Fibroblast of skin of scalp (primary cell): ENCODE measurements at places on chromosomes 13 and 19.
A peak's percentile ranks its signal among the peaks of the same experiment; 100 is the strongest.

- DNase-seq, result peak; percentile 95
Measured at GRCh38 chr19:16338470-16339360, 14.1 kb downstream of the KLF2 start.

DNA sequence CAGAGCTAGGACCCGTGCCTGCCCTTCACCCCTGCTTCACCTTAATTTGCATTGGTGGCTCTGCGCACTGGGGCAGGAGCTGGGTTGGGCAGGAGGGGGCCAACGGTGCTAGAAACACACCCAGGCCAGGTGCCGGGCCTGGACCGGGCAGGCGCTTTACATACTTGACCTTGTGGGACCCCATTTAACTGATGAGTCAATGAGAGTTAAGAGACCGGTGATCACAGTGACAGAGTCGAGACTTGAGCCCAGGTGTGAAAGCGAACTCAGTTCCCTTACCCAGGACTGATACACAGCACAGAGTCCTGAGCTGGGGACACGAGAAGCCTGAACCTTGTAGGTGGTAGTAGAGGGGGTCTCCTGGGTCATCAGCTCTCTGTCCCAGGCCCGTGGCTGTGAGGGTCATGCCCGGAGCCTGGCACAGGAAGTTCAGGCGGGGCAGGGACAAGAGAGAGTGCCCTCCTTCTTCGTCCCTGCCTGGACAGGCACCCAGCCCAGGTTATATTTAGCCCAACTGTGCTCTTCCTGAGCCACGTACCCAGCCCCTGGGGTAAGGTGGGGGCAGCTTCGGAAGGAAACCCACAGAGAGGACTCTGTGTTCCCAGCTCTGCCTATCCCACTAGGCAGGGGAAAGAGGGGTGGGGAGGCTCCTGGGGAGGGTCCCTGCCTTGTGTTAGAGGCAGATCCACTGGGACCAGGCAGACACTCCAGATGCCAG lies 1.9 kb downstream of the PRX start:
- DNase-seq, result no peak

DNA sequence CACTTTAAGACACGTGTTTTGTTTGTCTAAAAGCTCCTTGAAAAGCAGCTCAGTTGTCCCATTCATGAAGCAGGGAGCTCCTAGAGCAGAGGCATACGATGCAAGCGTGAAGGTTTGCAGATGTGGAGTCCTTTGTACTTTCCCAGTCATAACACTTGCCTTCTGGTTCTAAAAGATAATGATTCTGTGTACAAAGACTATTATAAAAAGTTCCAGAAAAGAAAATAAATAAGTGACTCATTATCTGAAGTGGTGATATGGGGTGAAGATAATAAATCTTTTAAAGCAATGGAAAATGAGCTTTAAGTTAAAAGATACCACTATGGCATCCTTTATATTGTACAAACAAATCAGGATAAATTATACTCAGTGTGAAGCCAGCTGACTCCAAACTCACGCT lies 569.9 kb downstream of the MYO16 start:
- no peak for DNase-seq

GRCh38 chr13:64410276-64411053 lies 2819.7 kb downstream of the PCDH9 start:
- DNase-seq, result no peak

DNA sequence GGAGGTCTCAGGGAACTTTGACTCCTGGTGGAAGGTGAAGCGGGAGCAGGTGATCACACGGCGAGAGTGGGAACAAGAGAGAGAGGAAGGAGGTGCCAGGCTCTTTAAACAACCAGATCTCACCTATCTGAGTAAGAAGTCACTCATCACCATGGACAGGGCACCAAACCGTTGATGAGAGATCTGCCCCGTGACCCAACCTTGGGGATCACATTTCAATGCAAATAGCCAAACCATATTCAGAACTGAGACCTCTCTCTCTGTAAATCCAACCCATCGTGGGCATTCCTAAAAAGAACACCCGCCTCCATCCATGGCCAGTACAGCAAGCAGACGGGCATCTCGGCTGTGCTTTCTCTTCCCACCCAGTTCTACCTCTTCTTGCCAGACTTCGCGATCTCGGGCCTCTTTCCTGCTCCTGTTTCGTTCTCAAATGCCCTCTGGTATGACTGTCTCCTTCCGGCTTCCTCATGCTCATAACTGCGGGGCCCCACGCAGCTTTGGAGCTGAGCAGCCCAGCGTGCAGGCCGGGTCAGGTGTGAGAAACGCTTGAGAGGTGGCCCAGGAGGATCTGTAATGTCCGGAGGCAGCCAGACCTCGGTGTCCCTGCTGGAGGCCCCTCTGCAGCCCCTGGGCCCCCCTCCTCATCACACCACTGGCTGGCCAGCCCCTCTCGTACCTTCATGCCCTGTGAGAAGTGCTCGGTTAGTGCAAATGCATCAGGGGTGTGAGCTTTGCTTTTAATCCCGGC lies 97.0 kb upstream of the GPR183 start:
- DNase-seq, result no peak

DNA sequence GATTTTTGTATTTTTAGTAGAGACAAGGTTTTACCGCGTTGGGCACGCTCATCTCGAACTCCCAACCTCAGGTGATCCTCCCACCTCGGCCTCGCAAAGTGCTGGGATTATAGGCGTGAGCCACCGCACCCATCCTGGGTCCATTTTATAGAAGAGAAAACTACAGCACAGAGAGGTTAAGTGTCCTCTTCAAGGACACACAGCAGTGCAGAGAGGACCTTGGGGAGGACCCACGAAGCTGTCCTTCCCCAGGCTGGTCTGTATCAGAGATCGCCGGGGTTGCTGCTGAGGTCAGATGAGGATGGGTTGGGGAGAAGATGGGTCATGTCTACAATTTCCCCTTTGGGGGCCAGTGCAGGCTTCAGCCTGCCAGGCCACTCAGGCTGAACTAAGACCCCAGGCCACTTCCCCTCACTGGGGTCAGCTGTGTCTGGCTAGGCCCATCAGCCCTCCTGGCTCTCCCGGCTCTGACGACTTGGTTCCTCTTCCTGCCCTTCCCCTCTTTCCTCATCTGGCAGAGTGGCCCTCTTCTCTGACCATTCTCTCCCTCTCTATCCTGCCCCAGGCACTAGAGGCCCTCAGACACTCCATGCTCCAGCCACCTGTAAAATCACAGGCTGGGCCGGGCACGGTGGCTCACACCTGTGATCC lies 9.6 kb downstream of the MYO1F start:
- DNase-seq, result no peak

DNA sequence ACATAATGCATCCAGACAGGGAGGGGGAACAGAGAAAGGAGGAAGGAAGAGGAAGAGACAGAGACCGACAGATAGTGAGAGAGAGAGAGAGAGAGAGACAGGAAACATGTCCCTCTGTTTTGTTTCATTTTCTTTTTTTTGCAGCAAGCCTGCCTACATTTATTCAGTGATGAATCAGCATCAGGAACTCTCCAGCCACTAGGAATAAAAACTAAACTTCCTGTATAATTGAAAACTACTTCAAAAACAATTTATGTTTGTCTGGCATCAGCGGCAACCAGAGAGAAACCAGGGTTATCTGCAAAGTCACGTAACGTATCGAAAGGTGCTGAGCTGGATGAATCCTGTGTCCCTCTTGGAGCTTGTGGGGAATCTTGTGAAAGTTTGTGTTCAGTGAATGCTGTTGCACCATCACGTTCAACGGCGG lies 148.6 kb upstream of the SOX21 start:
- peak; percentile 23 for DNase-seq

- no peak for DNase-seq
Measured at GRCh38 chr13:65940720-65941119, 1289.4 kb downstream of the PCDH9 start.

DNA sequence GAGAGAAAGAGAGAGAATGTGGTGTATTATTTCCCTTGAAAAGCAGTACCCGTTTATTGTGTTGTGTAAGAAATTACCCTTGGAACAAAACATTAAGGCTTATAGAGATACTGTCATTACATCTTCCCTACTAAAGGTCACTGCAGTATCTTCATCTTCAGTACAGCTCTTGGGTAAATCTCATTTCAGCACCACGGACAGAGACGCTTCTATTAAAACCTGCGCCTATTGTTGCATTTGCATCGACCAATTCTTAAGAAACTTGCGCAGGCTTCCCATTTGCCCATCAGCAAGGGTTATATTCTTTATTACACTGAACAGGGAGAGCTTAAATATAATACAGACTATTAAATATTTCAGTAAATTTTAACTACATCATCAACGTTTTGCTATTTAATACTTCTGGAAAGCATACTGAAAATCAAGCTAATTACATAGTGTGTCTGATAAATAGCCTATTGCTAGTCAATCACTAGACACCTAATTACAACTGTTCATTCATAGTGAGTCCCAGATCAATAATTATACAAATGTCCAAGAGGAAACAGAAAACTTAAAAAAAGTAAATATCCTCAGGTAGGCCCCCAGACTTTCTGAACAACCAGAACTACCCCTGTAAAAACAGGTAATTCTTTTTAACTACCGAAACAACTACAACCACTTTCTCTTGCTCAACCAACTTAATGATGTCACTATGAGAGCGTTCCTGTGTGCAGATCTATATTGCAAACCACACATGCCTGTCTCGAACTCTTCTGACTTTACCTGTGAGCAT lies 350.6 kb downstream of the LIG4 start:
- peak; percentile 60 for DNase-seq

- DNase-seq, result no peak
Measured at GRCh38 chr19:43812688-43813087, 10.4 kb upstream of the LYPD5 start.

DNA sequence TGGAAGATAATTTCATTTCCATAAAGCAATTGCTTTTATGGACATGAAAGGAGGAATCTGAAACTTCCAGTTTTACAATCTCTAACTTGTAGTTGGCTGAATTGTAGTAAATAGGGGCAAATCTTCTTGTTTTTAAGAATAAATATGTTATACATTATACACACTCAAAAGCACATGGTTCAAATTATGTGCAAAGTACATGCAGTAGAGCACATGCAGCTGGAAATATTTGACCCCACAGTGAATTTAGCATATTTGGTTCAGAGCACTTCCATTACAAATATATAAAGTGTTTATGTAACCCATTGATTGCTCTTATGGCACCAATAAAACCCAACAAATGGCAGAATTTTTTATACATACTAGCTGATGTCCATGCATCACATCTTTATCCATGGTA lies 180.5 kb downstream of the IRS2 start:
- DNase-seq, result no peak

DNA sequence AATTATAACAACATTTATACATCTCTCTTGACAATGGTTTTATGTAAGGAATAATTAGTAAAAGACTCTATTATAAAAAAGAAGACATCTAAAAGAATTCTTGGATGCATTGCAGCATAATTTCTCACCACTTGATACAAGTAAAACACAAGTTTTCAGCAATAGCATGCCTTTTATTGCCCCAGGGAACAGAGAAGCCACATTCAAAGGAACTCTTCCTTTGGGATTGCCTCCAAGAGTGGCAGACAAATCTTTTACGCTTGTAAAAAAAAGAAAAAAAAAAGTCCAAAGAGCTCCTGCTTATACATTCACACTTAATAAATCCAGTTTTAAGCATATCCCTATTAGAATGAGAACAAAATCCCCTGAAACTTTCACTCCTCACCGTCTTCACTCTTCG lies 2357.8 kb upstream of the PCDH20 start:
- peak; percentile 15 for DNase-seq

DNA sequence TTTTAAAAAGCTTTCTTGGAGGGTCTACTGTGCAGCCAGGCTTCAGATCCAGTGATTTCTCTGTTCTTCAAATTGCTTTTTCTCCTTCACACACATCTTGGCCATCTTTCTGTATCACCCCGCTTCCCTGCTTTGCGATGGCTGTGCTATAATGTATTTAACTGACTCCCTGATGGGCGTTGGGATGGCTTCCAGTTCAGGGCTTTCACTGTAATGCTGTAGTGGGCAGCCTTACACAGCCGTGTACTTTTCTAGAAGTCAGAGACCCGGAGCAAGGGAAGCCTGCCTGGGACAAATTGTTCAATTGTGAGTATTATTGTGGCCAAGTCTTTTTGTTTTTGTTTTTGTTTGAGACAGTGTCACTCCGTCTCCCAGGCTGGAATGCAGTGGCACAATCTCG lies 19.4 kb upstream of the PAK4 start:
- no peak for DNase-seq

DNA sequence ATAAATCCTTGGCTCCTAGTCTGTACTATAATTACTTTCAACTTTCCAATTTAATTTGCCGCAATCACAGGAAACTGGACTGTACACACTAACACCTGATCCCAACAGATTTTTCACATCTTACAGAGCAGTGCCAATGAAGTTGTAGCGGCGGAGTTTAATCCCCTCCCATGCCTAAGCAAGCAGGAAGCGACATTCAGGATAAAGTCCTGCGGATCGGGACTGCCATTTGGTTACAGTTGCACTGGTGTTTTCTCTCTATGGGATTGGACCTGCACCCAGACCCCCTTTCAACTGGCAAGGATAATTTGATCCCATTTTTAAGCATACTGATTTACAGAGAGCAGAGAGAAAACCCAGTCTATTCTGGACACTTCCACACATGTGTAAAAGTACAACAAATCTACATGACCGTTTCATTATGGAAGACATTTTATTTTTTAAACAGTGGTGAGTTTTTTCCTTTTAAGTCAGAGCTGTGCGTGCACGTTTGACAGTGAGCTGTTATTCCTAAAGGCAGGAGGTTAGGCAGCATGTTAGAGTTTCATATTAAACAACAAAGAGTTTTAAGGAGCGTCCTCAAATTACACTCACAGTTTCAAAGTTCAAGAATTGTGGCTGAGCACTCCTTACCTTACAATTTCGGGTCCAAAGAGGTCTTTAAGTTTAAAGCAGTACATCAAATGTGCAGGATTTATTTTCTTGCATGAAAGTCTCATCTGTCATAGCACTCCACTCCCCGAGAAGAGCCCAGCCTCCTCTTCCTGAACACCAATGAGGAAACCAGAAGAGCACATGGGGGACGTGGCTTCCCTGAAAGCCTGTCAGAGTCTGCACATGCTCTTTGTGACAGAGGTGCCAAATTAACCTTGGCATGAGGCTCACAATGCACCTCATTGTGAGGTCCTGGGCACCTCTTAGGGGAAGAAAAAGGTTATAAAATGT lies 141.6 kb upstream of the RFC3 start:
- DNase-seq, result peak; percentile 49

GRCh38 chr19:7705387-7706187 lies 3.7 kb upstream of the FCER2 start:
- no peak for DNase-seq

DNA sequence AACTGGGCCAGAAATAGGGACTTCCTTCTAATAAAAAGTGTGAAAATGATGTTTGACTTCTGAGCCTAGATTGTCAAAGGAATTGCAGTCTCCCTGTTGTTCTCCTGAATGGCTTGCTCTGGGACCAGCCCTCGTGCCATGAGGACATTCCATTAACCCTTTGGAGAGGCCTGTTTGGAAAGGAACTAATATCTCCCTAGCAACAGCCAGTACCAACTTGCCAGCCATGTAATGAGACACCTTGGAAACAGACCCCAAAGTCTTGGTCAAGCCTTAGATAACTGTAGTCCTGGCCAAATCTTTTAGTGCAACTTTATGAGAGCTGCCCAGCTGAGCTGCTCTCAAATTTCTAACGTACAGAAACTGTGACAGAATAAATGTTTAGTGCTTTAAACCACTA lies 8.2 kb upstream of the SIAH3 start:
- DNase-seq, result no peak
